Esophagus squamous epithelium (tissue), 5 donors: ENCODE measurements at places on chromosomes 6 and 20.

DNA sequence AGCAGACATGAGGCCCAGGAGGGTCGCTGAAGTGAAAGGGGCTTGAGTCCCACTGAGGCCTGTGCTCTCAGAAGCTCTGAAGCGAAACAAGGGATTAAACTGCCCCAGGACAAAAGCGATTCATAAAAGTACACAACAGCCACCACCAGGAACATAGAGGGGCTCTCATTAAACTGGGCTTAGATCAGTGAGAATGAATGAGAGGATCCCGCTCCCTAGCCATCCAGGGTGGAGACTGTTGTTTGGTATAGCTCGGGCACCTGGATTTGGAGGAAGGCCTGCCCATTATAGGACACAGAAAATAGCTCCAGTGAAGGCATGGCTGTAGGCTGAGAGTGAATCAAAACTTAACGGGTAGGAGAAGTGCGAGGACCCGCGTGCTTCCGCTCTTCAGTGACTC lies 91.6 kb upstream of the TAB2 start:
- DNase-seq, result no peak

DNA sequence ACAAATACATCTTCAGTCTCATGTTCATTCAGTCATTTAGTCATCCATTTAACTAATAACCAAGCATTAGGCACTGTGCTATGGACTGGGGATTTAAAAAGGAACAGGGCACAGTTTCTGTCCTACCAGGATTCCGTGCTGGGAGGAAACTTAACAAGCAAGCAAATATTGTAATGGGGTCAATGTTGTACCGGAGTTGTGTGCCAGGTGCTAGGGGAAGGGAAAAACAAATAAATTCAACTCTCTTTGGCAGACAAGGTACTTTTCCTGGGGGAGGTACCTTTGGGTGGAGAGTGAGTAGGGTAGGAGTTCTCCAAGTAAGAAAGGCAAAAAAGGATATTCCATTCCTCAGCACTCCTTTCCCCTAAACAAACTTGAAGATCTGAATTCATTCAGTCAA lies 90.3 kb downstream of the OLIG3 start:
- DNase-seq, result no peak

DNA sequence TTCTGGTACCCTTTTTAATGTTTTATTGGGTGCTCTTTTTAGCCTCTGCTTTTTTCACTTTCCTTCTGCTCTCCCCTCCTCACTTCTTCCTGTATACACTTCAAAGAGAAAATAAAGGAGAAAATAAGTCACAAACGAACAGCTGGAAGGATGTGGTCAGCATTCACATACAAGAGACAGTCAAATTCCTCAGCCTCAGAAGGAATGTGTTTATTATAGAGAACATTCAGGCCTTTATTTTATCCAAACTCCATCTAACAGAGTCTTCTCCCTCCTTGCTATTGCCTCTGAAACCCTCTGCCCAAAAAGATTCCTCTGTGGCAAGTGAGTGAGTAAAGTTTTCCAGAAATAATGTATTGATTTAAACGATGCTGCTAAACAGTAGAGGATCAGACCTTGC lies 490.4 kb downstream of the FRK start:
- DNase-seq, result no peak

DNA sequence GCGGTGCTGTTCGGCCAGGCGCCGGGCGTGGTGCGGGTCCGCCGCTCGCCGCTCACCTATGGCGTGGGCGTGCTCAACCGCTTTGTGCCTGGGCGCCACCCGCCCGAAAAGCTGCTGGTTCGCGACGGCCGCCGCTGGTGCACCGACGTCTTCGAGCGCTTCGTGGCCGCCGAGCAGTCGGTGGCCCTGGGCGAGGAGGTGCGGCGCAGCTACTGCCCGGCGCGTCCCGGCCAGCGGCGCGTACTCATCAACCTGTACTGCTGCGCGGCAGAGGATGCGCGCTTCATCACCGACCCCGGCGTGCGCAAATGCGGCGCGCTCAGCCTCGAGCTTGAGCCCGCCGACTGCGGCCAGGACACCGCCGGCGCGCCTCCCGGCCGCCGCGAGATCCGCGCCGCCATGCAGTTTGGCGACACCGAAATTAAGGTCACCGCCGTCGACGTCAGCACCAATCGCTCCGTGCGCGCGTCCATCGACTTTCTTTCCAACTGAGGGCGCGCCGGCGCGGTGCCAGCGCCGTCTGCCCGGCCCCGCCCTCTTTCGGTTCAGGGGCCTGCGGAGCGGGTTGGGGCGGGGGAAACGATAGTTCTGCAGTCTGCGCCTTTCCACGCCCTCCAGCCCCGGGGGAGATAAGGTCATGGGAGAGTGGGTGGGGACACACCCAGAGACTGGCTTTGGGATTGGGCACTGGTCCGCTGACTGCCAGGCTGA lies 15.7 kb downstream of the ADISSP start:
- no peak for DNase-seq

DNA sequence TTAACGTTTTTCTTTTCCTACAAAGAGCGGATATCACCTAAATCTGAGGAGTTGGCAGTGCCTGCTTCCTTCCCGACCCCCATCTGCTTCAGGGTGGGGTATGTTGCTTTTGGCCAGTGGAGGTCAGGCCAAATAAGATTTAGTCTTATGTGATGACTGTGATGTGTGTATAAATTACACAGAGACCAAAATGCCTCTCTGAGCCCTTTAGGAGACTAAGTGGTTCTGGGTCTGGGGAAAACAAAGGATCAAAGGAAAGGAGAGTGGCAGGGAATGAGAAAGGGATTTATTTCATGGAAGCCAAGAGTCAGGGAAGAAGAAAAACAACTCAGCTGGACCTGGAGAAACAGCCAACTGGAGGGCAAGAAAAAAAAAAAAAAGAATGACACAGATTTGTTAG lies 39.1 kb upstream of the TBC1D7 start:
- DNase-seq, result no peak

- no peak for DNase-seq
These were observed 571.0 kb upstream of the NOX3 start for GRCh38 chr6:156026486-156027247.

DNA sequence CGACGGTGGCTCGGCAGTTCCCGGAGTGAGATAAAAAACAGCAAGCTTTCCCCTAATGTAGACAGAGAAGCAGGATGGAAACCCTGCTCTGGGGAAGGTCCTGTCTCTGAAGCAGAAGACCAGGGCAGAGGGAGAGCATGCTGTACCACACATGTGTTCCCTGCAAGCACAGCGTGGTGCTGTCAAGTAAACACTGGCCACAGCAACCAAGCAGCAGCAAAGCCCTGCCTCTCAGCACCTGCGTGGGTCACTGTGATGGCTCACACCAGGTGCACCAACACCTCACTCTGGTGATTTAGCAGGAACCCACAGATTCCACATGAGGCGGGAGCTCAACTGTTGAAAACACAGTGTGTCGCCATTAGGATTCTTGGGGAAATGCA lies 65.2 kb upstream of the TXNDC5 start:
- DNase-seq, result no peak

DNA sequence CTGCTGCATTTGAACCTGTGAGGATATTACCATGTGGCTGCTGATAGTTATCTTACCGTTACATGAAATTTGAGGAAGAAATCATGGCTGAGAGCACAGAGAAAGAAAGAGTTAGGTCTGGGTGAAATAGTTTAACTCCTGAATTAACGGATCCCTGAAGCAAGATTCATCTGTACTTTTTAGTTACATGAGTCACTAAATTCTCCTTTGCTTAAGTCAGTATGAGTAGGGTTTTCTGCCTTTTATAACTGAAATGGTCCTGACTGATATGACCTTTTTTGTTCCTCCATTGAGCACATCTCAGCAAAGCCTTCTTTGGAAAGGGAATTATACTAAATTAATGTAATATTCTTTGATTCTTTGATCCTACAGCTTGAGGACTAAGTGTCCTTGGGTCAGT lies 333.3 kb upstream of the ZFP64 start:
- no peak for DNase-seq

- DNase-seq, result no peak
These were observed 49.2 kb downstream of the FRK start for GRCh38 chr6:116011520-116011919.

- no peak for DNase-seq
These were observed 98.1 kb downstream of the MAP3K7 start for GRCh38 chr6:90488816-90489215.

DNA sequence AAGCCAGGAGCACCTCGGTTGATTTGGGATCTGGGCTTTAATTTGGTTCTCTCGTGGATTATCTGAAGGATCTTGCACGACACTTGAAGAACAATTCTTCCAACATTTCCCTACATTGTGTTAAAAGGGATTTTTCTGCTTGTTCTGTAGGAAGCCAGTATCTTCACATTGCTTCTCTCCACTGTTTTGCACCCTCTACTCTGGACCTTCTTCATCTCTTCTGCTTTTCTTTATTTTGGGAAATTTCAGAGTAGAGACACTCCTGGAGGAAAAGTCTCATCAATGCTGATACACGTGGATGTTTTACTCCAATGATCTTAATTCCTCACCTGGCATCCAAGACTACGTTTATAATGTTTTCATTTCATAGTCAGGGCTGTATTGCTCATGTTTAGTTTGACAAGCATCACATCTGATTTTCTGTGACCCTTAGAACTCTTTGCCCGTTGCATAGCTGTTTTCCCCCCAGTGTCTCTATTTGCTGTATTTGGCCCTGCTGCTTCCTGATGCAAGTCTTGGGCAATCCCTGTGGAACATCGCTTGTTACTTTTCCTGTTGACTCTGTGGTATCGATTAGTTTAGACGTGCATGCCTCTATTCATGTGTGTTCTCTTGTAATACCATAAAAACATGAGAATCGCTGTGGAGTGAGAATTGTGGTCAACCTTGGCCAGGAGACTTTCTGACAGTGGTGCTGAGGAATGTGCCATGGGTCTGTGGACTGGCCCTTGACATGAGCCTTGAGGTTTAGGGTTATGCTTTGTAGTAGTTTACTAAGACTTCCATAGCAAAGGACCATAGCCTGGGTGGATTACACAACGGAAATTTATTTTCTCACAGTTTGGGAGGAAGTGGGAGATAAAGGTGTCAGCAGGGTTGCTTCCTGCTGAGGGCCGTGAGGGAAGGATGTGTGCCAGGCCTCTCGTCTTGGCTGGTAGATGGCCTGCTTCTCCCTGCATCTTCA lies 12.5 kb downstream of the PLCB1 start:
- DNase-seq, result no peak

- peak; percentile 31 for DNase-seq
These were observed 92.4 kb downstream of the PRND start for GRCh38 chr20:4813863-4814695.

DNA sequence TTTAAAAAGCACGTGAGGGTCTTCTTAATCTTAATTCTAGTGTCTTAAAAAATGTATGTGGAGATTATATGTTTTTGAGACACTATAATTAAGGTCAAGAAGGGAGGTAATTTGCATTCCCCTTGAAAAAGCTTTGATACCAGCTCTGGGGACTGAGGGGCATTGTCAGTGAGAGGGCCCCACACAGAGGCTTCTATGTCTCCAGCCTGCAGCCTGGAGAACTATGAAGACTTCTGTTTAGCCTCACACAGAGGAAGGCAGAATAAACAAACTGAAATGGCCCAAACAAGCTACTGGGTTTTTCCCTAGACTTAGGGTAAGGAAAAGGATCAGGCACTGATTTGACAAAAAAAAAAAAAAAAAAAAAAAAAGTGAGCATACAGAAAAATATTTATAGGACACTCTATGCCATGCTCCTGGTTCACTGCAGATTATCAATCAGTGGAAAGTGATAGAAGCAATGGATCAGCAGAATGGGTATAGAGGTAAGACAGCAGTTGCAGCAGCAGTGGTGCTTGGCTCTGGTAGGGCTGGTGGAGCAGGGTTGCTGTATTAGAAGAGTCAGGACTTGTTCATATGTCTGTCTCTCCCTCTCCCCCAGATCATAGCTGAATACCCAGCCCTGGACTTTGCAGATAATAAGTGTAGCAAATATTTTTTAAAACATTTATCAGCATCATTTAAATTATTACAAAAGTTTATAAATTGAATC lies 85.4 kb downstream of the KLHL32 start:
- DNase-seq, result no peak

GRCh38 chr20:61519488-61519887 lies 267.4 kb downstream of the CDH4 start:
- DNase-seq, result no peak

GRCh38 chr6:145375502-145375901 lies 359.8 kb downstream of the EPM2A start:
- DNase-seq, result no peak

DNA sequence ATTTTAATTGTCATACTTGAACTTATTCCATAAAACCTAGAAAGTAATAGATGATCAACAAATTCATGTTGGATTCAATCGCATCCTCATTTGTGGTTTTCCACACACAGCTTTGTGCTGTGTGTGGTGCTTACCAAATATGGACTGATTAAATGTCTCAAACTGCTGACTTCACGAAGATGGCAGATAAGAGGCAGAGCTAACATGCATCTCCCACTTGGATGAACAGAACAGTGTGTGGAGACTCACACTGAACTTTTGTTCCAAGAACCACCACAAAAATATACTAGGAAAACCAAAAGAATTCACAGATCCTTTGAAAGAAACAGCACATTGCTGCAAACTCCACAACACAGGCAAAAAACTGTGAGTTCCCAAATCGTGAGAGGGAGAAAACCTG lies 603.7 kb downstream of the TENT5A start:
- DNase-seq, result no peak

GRCh38 chr6:82493467-82493866 lies 129.8 kb downstream of the TPBG start:
- DNase-seq, result no peak

DNA sequence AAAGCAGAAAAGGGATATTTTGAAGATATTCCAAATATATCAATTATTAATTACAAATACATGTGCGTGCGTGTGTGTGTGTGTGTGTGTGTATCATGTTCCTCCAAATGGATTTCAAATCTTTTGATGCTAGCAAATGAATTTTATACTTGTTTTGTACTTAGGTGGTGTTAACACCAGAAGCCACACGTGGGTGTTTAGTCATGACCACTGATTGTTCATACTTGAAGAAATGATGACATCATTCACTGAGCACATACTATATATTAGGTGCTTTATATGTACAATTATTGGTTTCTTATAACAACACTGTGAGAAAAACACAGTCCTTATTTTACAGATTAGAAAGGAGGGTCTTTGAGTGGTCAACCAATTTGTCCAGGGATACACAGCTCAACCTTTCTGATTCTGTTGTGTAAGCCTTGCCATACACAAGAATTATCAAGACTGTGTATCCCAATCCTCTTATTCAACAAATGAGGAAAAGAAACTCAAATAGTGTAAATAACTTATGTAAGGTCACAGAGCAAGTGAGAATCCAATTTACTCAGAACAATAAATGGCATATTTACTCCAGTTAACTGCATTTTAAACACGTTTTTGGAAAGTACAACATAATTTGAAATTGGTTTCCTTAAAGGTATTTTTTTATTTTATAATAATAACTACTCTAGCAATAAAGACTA lies 88.5 kb downstream of the BCAS1 start:
- no peak for DNase-seq

DNA sequence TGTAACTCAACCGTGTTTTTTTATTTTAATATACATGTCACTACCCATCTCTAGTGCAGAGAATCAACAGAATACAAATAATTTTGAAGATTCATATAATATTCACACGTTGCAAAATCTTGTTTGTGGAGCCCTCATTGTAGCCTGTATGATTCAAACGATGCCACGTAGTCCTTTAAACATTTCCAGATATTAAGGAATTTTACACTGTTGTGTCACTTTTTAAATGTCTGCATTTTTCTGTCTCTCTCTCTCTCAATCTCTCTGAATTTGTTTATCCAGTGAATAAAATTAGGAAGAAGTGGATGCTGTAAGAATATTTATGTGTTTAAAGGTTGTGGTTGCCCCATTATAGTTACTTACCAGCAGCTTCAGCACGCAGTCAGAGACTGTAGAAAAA lies 262.0 kb downstream of the PAX1 start:
- DNase-seq, result no peak
